ENCODE measurements at places on chromosomes 12 and 14.
A peak's percentile ranks its signal among the peaks of the same experiment; 100 is the strongest.

- peak; percentile 88 for DNase-seq
Observed at GRCh38 chr14:69460093-69460701, 24.3 kb upstream of the PLEKHD1 start.

DNA sequence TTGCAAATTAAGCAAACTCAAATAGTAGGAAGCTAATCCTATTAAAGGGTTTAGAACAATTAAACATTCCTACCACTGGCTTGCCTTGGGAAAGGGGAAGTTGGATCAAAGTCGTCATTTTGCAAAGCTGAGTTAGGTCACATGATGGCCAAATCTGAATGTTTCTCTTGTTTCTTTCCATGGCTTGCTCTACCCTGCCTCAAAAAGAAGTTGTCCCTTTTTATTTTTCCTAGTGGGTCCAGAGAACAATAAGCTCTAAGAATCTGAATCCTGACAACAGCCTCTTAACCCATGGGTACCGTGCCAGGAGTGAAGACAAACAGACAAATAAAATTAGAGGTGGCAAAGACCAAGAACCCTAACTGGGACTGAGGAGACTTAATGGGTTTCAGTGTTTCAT, 26.2 kb upstream of the NPFF start:
- no peak for DNase-seq

DNA sequence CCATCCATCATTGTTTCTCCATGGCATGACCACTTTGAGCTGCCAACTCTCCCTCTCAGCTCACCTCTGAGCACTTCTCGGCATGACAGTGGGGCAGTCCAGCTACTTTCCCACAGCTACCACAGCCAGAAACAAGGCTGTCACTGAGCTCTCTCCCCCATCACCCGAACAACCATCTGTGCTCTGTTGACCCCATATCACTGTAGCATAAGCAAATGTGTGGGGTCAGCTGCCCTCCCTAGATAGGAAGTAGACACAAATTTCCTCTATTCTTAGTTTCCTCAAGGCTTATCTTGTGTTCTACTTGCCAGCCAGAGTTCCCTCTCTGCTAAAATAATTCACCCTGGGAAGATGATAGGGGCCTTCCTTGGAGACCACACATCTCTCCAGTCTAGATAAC, 82.6 kb upstream of the FUT8 start:
- no peak for DNase-seq

- no peak for DNase-seq
Observed at GRCh38 chr14:52852810-52853521, 61.6 kb upstream of the GNPNAT1 start.

- DNase-seq = no peak
Observed at GRCh38 chr12:52166672-52167071, 25.1 kb downstream of the KRT80 start.

DNA sequence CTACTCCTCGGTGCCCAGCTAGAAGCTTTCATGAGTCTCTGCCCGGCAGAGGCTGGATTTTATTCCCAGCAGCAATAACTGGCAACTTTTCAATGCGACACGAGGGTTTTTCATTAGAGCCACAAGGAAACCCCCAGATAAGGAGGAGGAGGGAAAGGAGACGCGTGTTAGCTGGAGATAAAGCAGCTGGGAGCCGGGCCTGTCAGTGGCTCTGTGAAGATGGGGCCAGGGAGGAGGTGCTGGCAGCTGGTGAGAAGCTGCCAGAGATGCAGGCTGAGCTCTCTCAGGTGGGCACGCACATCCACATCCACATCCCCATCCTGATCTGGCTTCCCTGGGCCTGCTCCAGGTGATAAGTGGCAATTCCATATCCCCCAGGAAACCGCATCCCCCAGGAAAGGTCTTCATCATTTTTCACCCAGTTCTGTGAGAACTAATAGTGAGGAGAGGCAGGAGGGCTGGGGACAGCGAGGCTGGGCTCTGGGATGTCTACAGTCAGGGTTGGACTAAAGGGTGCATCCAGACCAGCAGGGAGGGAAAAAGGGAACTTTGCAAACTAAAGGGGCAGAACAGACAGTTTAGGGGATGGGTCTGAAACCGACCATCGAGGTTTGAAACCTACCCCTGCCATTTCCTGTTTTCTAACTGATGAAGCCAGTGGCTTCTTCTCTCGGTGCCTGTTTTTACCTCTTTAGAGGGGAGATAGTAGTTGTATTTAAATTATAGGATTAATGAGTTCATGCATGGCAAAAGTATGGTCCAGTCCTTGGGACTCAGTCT, 413.2 kb downstream of the DPF3 start:
- DNase-seq = no peak

DNA sequence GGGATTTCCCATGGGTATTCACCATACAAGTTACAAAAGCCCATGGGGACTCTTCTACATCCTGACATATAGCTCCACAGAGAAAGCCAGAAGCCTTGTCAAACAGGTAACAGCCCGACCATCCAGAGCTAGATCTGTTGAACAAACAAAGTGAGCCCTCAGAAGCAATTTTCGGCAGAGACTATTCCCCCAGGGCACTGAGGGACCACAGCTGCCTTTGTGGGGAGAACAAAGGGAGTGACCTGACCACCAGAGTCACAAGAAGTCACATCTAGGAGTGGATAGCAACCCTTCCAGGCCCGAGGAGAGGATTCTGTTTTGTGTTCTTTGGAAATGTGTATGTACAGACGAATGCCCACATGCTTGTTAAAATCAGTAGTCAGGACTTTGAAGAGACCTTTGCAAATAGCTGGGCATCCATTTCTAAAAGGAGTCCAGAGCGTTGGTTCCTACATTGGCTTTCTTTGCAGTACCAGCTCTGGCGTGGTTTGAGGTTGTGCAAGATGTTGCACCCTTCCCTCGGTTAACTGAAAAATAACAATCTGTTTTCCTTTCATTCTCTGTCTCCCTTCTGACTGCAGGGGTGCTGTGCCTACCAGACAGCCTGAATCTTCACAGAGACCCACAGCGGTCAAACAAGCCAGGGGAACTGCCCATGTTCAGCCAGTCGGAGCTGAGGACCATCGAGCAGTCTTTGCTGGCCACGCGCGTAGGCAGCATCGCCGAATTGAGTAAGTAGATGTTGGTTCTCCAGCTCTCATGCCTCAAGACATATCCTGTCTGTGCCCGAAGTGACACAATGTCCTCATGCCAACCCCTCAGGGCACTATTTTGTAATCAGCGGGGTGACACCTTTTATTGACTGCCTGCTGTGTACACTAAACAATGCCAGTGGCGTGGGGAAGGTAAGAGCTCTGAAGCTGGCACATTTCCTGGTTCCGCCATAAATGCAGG, 165.4 kb upstream of the PWP1 start:
- DNase-seq = no peak

- no peak for DNase-seq
Observed at GRCh38 chr12:97559267-97559666, 96.7 kb downstream of the RMST start.

GRCh38 chr12:124422570-124423523, 128.0 kb downstream of the RFLNA start:
- DNase-seq = peak; percentile 84

DNA sequence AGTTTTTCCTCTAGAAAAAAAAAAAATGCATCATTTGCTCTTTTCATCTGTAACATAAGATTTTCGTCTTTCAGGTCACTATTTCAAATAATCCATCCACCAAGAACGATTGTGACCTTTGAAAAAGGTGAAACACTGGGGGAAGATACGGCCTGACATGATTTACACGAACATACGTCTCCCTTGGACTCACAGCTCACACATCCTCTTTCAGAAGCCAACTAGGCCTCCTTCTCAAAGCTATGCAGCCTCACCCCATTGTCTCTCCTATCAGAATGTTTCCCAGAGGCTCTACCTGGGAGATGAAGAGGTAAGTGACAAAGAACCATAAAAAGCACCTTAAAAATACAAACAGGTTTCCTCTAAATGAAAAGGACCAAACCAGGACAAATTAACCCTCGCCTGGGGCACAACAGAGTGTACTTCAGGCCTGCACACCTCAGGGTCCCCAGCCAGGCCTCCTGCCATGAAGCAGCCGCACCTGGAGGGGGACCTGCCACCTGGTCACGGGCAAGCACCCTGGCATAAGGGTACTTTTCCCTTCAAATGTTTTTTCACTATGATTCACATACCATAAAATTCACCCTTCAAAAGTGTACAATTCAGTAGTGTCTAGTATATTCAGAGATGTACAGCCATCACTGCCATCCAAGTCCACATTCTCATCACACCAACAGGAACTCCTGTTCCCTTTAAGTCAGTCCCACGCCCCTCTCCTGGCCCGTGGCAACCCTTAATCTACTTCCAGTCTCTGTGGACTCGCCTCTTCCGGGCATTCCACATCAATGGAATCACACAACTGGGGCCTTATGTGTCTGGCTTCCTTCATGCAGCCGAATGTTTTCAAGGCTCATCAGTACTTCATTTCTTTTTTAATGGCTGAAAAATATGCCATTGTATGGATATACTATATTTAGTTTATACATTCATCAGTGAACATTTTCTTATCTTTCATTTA, 5.4 kb downstream of the SLC15A4 start:
- DNase-seq = no peak

DNA sequence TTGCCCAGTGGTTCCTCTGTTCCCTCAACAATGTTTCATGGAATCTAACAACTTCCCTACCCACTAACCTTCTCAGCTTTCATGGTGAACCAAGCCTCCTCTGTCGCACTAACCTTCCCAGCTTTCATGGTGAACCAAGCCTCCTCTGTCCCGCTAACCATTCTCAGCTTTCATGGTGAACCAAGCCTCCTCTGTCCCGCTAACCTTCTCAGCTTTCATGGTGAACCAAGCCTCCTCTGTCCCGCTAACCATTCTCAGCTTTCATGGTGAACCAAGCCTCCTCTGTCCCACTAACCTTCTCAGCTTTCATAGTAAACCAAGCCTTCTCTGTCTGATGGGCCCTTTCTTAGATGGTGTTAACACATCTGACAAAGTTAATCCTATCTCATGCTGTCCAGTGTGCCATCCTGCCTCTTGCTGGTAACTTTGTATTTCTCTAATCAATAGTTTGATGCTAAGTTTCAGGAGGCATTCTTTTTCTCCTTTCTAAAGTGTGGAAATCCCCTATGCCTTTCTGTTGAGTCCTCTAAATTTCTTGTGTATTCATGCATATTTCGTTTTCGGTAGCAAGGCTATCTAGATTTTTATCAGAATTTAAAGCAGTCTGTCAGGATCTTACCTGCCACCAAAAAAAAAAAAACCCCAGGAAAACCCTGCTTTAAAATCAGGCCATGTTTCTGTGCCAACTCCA, 26.8 kb upstream of the KCNK13 start:
- no peak for DNase-seq

- DNase-seq = no peak
Observed at GRCh38 chr14:46464341-46464740, 187.2 kb downstream of the RPL10L start.

- DNase-seq = no peak
Observed at GRCh38 chr12:93322784-93323183, 54.9 kb upstream of the NUDT4 start.

DNA sequence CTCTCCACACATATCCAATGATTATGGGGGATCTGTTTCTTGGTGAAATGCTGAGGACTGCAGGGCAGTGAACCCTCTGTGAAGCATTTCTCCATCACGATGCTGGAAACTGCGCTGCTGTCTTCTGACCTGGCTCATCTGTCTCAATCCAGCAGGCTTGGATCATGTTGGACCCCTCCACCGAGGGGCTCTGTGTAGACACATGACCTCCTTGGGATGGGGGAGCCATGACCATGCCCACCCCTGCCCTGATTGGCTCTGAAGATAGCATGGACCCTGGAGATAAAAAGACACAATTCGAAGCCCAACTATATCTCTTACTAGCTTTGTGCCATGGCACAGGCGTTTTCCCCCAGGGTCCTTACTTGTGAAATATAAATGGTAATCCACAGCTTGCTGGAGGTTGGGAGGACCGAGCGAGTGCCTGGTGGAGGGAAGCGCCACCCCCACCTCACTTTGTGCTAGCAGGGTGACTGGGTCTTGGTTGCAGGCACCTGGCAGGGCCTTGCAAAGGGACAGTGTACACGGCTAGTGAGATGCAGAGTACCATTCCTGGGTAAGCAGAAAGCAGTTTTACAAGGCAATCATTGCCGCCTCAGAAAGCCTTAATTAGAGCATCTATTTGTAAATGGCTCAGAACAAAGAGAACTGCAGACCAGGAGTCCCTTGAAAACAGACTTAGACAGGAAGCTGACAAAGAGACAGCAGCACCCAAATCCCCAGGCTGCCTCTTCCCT, 2.4 kb upstream of the KRT83 start:
- no peak for DNase-seq

GRCh38 chr12:38392554-38393144, 76.1 kb downstream of the ALG10B start:
- no peak for DNase-seq

DNA sequence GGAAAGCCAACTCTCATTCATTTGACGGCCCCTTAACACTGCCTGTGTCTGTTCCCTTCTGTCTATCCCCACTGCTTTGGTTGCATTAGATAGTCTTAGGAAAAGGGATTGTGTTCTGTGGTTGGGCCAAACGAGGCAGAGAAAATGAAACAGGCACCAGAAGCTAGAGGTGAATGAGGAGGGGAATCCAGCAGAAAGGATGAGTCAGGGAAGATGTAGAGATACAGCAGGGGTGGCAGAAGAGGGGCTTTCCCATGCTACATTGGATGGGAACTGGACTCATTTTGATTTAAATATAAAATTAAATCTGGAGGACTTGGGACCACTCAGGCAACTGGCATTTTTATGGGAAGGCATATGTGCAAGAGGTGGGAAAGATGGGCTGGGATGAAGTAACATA, 43.3 kb downstream of the OTOGL start:
- no peak for DNase-seq

DNA sequence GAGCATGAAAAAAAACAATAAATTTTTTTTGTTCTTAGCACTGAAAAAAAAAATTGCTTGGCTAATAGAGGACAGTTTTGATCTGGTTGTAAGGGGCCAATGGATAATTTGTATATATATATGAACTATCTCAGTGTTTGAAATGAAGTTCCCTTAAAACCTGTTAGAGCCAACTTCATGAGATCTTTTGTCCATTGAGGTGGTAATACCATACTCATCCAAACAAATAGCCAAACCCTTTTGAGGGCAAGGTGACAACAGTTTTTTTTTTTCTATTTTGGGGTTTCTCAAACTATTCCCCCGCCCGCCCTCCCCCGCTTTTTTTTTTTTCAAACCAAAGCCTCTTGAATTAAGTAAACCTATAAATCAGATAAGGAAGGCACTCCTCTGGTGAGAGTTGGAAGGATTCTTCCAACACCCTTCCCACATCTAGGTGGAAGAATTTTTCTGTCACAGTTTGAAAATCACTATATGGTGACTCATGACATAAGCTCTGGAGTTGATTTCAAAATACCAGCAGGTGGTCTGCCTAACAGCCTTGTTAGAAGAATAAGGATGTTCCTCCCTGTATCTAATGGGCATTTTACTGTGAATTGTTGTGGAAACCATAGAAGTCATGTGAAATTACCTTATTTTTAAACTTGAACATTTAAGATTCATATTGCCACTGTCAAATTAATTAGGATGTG, 10.2 kb downstream of the ARHGAP5 start:
- DNase-seq = no peak

All from amniotic stem cell (primary cell).